ENCODE measurements at places on chromosomes 2 and 18.

GRCh38 chr2:134290358-134290757, 36.5 kb downstream of the MGAT5 start:
- DNase-seq: no peak

DNA sequence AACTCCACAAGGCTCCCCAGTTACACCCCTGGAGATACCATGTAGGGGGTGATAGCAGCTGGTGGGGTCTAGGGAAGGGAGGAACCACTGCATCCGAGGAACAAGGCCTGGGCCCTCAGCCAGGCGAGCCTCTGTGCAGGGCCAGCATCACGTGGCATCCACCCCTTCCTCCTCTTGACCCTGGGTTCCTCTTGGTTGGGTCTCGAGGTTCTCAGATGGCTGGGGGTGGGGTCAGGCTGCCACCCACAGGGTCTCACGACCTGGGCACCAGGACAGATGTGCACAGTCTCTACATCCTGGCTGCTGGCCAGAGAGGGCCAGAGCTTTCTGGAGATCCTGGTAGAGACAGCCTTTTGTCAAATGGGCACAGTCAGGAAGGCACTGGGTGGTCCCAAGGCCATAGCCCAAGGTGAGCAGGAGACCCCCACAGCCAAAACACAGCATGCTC, 10.4 kb downstream of the HS6ST1 start:
- no peak for DNase-seq

DNA sequence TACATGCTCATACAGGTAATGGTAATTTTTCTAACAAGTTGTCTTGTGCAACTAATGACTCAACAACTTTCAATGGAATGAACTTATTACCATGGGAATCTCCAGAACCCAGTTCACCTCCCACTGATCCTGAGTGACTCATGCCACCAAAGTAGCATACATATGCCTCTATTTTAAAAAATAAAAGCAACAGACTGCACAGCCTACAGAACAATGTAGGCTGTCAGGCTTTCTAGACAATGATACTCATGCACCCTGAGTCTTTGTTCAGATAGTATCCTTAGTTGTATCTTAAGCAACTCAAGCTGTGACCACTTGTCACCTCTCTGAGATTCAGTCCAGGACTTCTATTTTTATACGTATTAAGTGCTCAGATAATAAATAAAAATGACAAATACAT, 531.0 kb upstream of the SETBP1 start:
- DNase-seq: no peak

DNA sequence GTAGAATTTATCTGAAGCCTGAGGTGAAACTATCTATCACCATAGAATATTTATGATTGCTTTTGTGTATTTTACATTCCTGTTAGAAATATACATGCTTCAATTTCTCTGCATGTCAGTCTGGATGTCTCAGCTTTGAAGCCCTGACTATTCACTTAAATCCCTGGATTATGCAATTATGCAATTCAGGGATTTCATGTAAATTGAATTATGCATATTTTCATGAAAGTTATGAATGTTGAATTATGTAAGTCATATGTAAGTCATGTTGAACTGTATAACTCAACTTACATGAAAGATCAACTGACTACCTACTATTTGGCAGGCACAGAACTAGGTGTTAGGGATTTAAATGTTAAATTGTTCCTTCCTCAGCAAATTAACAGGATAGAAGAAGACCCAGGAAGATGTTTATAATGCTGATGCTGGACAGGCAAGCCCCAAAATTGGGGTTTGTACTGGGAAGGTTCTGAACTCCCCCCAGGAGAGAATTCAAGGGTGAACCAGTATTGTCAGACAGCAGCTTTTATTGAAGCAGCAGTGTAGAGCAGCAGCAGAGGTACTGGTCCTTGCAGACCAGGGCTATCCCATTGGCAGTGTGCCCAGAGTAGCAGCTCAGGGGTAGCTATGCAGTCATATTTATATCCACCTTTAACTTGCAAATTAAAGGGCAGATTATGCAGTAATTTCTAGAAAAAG, 236.5 kb downstream of the ZNF804A start:
- no peak for DNase-seq

- DNase-seq: no peak
Observed at GRCh38 chr2:163717993-163718680, 17.7 kb downstream of the FIGN start.

DNA sequence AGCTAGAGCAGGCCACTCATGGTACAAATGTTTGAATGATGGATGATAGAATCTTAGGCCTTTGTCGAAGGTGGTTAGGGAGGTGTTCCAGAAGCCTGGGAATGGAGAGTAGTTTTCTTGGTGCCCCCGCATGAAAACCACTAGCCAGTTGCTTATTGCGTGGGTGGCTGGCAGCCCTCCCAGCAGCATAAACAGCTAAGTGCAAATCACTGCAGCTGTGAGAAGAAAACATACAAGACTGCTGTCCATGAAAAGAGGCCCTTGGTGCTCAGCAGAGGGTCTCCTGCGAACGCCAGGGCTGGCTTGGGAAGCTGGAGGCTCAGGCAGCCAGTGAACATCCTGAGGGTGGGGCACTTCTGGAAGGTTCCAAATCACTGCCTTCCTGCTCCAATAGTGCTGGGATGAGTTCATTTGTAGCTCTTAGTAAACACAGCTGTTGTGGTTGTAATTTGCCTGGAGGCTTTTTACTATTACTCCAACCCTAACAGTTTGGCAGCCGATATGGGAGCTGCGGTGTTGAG, 118.8 kb downstream of the MGAT5 start:
- DNase-seq: no peak

DNA sequence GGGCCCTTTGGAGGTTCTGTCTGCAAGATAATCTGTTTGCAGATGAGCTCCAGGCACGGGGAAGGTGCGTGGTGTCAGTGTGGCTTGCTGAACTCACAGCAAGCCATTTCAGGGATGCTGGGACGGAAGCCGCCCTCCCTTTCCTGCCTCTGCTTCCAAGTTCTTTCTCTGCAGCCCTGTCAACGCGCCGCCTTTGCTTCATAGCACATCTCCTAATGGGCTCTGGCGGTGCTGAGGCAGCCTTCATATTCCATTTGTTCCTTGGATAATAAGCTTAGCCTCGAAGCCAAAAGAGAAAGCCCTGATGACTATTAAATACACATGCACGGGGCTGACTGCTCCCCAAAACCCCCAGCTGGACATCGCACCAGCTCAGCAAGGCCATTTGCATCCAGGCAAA, 81.7 kb upstream of the TAF1B start:
- no peak for DNase-seq

DNA sequence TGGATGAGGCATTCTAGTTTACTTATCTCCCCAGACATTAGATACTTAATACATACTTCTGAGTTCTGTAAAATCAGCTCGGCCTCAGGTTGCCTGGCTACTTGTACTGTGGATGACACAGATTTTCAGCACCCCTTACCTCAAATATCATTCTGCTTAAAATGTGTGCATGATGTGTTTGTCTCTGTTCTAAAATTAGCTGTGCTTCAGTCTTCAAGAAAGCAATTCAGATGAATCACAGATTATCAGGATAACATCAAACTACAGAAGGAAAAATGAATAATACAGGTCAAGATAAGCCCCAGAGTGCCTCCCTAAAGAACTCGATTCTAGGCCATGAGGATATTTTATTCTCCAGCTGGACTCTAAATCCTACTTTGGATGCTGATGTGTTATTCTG, 21.3 kb upstream of the MAPRE2 start:
- no peak for DNase-seq

Data from NCI-H2171 treated with DMSO at 0.1 percent for 48 hours (cell line).